Kidney (tissue), 22 donors: ENCODE measurements at places on chromosomes 4 and X. TPM values are rescaled to one million over a fixed set of nuclear protein-coding genes. Genes with fewer than 3 reads are reported as not detected.

GRCh38 chr4:155668707-155669220 is 2.1 kb downstream of the GUCY1A1 start:
- no peak for DNase-seq

GRCh38 chr4:3348621-3349020 is 55.8 kb downstream of the RGS12 start:
- no peak for DNase-seq

- no peak for DNase-seq
Measured at GRCh38 chrX:120768681-120769080, 107.0 kb downstream of the CT47B1 start.

DNA sequence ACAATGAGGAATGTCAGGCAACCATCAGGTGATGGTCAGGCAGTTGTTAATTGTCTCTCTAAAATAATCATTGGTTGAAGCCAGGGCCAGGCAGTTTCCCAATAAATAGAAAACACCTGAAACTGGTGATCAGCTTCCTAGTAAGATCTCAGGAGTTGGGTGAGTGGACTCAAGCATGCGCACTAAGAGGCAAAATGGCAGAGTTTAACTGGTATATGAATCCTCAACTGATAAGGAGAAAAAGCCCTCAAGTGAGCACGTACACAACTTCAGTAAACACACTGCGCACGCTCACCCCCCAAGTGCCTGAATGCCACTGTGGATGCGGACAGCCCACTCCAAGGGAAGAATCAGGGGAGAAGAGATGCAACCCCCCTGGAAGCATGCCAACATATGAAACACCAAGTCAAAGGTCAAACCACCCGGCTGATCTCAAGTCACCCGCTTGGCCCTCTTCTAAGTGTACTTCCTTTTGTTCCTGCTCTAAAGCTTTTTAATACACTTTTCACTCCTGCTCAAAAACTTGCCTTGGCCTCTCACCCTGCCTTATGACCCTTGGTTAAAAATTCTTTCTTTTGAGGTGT is 39.9 kb downstream of the LNX1 start:
- no peak for DNase-seq

DNA sequence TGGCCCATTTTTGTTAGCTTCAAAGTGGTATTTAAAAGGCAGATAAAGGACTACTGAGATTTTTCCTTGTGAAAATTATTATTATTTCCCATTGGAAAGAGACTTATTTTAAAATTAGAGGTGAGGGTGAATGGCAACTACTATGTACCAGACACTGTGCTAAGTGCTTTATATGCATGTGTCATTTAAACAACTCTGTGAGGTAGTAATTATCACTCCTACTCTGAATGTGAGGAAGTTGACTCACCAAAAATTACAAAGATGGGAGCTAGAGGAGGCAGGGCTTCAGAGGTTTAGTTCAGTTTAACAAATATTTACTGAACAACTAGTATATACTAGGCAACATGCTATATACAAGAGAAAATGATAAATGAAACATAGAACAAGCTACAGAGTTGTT is 78.2 kb downstream of the MSL3 start:
- DNase-seq: no peak

DNA sequence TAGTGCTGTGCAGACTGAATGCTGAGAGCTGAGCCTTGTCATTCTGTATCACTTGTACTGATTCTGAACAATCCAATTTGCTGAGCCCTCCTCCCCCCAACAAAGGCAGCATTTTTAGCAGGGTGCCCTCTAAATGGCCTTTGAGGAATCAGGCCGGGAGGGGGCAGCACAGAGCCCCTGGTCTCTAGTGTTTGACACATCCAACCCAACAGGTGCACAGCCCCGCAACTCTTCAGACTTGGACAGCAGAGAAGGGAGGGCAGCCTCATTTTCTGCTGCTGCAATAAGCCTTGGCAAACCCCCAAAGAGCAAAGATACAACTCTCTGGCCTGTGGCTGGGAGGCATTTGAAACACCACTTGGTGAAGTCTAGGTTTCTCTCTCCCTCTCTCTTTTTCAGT is 3.4 kb downstream of the ATP1B4 start:
- no peak for DNase-seq

The CFAP99 gene
- total RNA-seq: 1.7 TPM

The SOWAHB gene
- 5.0 TPM for total RNA-seq

The ADH1B gene
- 223 TPM for total RNA-seq
